Right ventricle myocardium superior (tissue), 1 donor: ENCODE measurements at places on chromosomes 2 and 18.

GRCh38 chr2:60445684-60446179 is 107.7 kb downstream of the BCL11A start:
- DNase-seq = no peak

GRCh38 chr2:171227066-171227782 is 66.5 kb upstream of the TLK1 start:
- DNase-seq = no peak

DNA sequence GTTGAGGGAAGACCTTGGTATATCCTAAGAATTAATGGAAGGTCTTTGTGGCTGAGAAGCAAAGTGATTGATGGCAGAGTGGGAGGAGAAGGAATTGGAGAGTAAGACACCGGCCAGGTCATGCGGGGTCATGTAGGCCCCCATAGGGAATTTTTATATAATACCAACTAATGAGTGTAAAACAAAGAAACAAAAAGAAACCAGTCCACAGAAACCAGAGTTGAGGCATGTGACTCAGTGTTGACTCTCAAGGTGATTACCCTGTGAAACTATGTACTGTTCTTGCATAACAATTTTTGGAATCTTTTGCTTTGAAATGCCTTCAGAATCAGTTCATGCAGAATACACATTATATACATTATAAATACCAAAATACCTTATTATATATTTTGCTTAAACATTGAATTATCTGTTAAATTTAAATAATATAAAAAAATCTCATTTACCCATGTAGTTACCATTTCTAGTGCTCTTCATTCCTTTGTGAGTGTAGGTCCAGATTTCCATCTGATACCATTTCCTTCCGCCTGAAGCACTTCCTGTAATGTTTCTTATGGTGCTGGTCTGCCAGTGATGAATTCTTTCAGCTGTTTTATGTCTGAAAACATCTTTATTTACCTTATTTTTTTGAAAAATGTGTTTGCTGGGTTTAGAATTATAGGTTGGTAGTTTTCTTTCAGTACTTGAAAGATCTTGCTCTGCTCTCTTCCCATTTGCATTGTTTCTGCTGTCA is 8.6 kb downstream of the CLIP4 start:
- DNase-seq = no peak

DNA sequence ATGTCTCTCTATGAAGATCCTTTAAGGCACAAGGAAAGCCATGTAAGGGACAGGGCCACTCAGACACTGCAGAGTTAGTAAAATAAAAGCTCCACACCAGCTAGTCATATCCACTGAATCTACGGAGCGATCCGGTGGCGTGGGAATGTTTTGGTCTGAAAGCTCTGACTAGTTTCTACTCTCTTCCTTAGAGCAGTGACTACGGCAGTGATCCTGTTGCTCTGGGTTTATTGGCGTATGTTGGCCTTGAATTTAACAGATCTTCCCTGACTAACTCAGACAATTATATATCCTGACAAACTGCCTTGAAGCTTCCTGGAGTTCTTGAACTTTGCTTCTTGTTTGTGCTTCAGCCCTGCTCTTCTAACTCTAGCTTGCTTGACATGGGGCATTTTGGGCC is 115.3 kb upstream of the FZD5 start:
- DNase-seq = no peak

- no peak for DNase-seq
These were observed 114.7 kb upstream of the CXCR4 start for GRCh38 chr2:136232456-136233172.

DNA sequence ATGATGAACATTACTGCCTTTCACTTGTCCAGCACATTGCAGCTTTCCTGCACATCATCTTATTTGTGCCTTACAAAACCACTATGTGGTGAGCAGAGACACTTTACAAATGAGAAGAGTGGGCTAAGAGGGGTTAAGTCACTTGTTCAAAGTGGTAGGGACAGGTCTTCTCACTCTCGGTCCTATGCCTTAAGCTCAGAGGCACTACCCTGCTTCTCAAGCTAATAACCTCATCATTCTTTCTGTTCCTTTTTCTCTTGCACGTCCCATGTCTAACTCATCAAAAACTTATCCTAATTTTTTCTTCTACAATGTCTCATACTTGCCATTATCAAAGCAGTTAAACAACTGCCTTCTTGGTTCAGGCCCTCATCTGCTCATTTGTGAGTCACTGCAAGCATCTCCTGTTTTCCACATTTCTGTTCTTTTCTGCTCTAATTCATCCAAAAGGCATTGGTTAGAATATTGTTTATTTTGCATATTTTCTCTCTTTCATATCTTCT is 21.9 kb upstream of the NCOA1 start:
- no peak for DNase-seq

GRCh38 chr18:32623563-32623962 is 149.3 kb downstream of the KLHL14 start:
- DNase-seq = no peak

DNA sequence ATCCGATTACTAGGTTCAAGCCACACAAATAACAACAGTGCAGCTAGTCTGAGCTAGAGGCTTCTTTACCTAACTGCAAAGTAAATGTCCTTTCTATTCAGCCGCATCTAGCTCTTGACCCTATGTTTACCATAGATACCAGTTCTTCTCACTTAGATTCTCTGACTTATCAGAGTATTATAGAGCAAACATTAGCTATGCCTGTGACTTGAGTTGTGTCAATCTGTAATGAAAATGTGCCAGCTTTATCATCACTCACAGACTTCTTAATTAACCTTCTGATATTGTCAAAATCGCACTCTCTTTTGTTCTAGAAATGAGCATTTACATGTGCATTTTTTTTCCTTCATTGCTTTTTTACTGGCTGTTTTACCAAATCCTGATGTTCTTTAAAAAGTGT is 79.9 kb downstream of the BCL11A start:
- no peak for DNase-seq
